Osteocyte (in vitro differentiated cells): ENCODE measurements at places on chromosomes 12 and 14. TPM values are rescaled to one million over a fixed set of nuclear protein-coding genes. Genes with fewer than 3 reads are reported as not detected.

- no peak for DNase-seq
Measured at GRCh38 chr12:55684761-55685370, 22.8 kb downstream of the ITGA7 start.

DNA sequence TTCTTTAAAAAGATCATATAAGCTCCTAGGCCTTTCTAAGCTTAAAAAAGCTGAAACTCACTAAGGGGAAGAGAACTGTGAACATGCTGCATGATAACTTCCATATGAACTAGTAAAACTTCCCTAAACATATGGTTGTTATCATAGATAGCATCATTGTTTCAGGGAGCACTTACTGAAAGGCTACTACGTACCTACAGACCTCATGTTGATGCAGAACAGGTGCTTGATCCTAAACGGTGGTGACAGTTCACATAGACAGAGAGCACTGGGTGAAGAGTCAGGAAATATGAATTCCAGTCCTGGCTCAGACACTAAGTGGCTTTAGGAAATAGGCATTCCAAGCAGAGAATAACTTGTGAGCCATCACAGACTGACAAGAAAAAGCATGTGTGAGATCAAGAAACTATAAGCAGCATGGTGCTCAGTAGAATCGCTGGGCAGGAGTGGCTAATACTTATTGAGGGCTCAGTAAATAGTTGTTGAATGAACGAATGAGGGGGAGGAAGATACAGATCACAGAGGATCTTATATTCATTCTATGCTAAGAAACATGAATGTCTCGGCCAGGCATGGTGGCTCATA lies 78.4 kb upstream of the NUDT4 start:
- no peak for DNase-seq

DNA sequence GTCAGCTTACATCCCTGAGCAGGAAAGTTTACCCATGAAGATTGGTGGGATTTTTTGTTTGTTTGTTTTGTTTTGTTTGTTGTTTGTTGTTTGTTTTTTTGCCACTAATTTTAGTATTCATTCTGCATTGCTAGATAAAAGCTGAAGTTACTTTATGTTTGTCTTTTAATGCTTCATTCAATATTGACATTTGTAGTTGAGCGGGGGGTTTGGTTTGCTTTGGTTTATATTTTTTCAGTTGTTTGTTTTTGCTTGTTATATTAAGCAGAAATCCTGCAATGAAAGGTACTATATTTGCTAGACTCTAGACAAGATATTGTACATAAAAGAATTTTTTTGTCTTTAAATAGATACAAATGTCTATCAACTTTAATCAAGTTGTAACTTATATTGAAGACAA lies 37.6 kb downstream of the CD9 start:
- DNase-seq = no peak

The RNASE7 gene
- not detected in 2 replicates for total RNA-seq

GRCh38 chr12:82787016-82787415 lies 100.3 kb downstream of the TMTC2 start:
- DNase-seq = no peak

GRCh38 chr12:29212682-29213403 lies 63.8 kb downstream of the FAR2 start:
- no peak for DNase-seq

GRCh38 chr14:39025250-39025809 lies 77.7 kb downstream of the SEC23A start:
- DNase-seq = no peak

GRCh38 chr12:93862424-93862823 lies 185.2 kb downstream of the CRADD start:
- DNase-seq = no peak

The NGB gene
- not detected in 2 replicates for total RNA-seq

The GLIPR1 gene
- total RNA-seq = 37.8 and 38.9 TPM in 2 replicates

GRCh38 chr12:28750946-28751685 lies 398.0 kb upstream of the FAR2 start:
- no peak for DNase-seq

DNA sequence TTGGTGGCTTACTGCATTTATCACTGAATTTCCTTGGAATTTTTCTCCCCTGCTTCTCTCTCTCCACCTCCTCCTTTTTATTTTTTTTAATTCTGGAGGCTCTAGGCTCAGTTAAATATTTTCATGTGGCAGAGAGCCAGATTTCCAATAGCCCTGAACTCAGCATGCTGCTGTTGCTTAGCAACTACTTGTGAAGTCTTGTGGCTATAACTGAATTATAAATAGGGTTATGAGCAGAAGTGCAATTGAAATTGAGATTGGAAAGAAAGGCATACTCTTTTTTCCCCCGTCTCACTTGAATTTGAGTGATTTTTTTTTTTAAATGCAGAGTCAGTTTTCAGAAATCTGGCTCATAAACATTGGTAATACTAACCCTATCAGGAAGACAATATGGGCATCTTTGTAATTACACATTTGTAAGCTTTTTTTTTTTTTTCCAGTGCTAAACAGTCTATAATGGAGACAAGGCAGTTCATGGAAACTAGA lies 38.3 kb downstream of the ATF7IP start:
- no peak for DNase-seq

The GPR84 gene
- total RNA-seq = not detected in 2 replicates

- DNase-seq = no peak
Measured at GRCh38 chr12:24839268-24839791, 109.6 kb downstream of the BCAT1 start.

DNA sequence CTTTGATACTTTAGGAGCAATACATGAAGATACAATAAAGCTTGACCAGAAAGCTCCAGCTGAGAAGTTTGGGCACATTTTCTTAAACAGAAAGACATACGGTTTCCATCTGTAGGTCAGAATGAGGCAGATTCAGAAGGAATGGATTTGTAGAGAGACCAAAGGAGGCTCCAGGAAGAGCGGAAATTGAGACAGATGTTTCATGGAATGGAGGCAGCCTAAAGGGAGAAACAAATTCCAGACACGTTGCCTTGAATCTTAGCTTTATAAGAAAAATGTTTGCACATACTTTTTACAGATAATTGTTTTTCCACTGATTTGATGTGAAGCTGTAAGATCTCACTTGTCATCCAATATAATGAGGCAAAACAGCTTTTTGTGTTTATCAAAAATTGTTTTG lies 24.8 kb downstream of the EPYC start:
- no peak for DNase-seq

The BEST3 gene
- 0.11 and 0.55 TPM in 2 replicates for total RNA-seq

The ITGA7 gene
- 5.1 and 5.7 TPM in 2 replicates for total RNA-seq

GRCh38 chr14:79656056-79656455 lies 555.2 kb downstream of the DIO2 start:
- no peak for DNase-seq

- DNase-seq = no peak
Measured at GRCh38 chr12:53867216-53868012, 71.2 kb upstream of the HOXC13 start.

The CLEC7A gene
- not detected in 2 replicates for total RNA-seq

The HSPA2 gene
- 2.1 and 2.8 TPM in 2 replicates for total RNA-seq

The KRT8 gene
- 18.6 and 19.8 TPM in 2 replicates for total RNA-seq
